ENCODE measurements at places on chromosomes 6 and 20. TPM values are rescaled to one million over a fixed set of nuclear protein-coding genes. Genes with fewer than 3 reads are reported as not detected.

DNA sequence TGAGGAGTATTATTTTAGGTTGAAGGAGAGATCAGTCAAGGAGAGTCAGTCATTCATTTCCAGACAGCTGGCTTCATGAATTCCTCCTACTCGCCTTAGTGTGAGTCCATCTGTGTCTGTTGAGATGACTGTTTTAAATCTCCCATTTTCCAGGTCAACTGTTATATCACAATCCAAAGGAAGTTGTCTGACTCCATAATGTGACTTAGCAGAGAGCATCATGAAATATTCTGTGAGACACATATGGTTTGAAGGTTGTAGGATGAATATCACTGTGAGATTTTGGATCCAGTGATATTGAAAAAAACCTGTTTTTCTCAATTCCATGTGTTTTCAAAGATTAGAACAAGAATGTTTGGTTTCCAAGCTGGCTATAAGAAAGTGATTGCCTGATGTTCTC is 530.2 kb upstream of the MAN1A1 start:
- DNase-seq = no peak

- DNase-seq = no peak
Observed at GRCh38 chr20:54985091-54985490, 509.7 kb downstream of the DOK5 start.

GRCh38 chr20:48682529-48683363 is 145.1 kb downstream of the PREX1 start:
- DNase-seq = peak; percentile 81

DNA sequence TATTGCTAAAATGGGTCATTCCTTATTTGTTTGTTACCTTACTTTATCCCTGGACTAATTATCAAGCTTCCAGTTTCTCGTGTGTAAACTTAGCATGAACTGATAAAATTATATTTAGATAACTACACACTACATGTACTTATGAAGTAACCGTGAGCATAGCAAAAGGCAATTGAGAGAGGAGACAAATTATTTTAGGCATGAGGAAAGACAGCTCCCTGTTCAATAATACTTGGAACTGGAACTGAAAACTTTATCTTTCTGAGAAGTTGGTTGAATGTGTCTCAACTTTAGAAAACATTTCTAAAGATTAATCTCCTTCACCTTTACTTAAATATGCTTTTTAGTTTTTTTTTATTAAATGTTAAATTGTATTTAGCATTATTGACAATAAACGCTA is 11.4 kb downstream of the CRISP3 start:
- no peak for DNase-seq

DNA sequence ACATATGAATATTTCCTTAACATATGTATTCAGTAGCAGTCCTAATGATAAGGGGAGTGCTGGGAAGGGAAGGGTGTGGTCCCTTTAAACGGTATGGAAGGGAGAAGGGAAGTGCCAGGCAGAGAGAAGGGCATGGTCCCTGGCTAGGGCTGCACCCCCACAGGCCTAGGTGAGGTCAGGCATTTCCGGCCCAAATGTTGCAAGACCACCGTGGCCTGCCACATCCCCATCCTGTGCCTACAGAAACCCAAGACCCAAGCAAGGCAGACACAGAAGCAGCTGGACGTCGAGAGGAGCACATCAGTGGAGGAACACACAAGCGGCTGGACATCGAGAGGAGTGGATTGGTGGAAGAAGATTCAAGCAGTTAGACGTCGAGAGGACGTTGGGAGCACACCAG is 5.9 kb downstream of the RRAGD start:
- DNase-seq = no peak

DNA sequence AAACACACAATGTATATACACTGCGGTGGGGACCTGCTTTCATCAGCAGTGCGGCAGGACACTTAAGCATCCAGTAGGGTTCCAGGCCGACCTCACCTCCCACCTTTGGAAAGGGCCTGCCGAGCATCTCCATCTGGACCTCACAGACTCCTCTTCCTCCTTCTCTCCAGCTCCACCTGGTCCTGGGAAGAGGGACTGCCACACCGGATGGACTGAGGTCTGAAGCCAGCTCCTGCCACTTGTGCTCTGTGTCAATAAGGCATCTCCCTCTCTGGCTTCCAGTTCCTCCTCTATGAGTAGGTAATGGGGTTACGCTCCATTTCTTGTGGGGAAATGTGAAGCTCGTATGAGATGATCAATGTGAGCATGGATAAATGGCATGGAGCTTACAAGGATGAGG is 19.1 kb upstream of the NNAT start:
- DNase-seq = no peak

DNA sequence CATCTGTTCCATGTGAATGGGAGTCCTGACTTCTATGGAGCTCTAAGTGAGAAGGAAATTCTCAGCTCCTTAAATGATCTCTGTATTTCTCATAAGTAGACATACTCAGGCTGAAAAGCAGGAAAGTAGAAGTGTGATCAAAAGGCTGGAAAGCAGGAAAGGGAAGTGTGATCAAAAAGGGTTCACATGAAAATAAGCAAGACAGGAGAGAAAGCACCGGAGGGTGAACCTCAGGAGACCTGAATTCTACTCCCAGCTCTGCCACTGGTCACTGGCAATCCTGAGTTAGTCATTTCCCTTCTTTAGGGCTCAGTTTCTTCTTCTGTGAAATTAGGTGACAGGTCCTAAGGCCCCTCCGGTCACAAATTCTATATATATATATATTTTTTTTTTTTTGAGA is 55.5 kb upstream of the TRERF1 start:
- no peak for DNase-seq

DNA sequence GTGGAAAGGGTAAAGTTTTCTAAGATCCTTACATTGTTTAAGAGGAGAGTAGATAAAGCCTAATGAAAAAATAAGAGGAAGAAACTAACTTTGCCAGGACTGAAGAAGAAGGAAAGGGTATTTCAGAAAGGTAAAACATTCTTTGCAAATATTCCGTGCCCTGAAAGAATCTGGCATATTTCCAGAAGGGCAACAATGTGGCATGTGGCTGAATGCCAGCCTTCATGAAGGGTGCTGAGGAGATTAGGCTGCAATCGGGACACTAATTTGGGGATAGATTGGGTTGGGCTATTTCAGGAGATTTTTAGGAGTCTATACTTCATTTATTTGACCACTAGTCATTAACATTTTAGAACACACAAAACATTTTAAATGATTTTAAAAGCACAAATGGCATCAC is 16.2 kb upstream of the UFL1 start:
- DNase-seq = no peak

DNA sequence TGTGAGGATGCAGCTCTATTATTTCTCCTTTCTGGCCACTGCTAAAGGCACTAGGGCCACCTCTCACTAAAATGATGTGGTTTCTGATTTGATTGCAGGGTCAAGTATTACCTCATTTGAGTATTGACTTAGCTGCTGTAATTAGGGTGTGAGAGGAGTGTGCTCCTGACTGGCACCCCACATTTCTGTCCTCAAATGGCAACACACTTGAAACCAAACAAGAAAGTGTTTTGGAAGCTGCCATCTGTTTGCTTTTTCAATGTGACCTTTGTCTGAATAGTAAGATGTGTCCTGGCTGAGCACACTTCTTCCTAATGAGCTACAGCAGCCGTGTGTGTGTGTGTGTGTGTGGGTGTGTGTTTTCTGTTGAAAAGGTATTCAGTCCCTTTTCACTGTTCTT is 62.8 kb upstream of the SCP2D1 start:
- no peak for DNase-seq

DNA sequence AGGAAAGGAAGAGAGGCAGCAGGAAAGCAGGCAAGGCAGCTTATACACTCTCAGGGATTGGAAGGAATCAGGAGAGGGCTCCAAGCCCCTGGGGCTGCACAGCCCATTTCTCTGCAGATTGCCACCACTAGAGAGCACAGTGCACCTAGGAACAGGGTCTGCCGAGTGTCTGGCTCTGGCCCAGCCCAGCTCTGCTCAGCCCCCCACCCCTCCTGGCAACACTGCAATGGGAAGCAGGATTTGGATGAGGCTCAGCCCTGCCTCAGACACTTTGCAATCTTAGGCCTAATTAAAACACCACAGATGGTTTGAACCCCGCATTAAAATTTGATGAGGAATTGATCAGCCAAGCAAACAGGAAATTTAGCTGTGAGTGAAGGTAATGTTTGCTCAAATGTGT is 252.7 kb downstream of the DHX35 start:
- DNase-seq = no peak

GRCh38 chr6:125095580-125096301 is 57.8 kb upstream of the TPD52L1 start:
- DNase-seq = no peak

- DNase-seq = no peak
Observed at GRCh38 chr6:45686841-45687569, 309.3 kb upstream of the SUPT3H start.

GRCh38 chr6:149093643-149094042 is 223.9 kb upstream of the TAB2 start:
- DNase-seq = no peak

GRCh38 chr6:27871924-27872638 is 40.1 kb downstream of the OR2B2 start:
- DNase-seq = peak; percentile 96

DNA sequence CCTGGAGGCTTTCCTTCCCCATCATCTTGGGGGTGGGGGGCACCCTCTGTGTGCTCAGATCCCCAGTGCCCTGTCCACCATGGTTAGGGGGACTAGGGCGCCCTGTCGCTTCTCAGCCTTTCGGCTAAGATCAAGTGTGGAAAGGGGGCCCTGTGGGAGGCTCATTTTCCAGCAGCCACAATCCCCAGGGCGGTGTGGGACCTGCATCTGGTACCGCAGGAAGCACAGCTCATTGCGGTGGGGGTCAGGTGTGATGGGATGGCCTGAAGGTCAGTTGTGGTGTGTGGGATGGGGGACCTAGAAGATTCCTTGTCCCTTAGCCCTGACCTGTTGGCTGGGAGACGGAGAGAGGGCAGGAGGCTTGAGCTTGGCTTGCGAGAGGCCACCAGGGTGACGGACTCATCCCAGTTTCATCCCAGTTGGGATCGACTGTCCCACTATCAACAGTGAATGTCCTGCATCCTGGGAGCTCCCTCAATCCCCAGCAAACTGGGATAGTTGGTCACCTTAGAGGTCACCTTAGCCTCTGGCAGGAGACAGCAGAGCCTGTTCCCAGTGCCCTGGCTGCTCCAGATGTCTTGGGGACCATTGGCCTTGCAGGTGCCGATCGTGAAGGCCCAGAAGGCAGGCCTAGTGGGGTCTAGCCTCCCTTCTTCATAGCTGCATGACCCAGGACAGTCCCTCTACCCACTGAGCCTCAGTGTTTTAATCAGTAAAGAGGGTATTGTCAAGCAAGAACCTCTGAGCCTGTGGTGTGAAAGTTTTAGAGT is 64.5 kb upstream of the PMEPA1 start:
- DNase-seq = no peak

DNA sequence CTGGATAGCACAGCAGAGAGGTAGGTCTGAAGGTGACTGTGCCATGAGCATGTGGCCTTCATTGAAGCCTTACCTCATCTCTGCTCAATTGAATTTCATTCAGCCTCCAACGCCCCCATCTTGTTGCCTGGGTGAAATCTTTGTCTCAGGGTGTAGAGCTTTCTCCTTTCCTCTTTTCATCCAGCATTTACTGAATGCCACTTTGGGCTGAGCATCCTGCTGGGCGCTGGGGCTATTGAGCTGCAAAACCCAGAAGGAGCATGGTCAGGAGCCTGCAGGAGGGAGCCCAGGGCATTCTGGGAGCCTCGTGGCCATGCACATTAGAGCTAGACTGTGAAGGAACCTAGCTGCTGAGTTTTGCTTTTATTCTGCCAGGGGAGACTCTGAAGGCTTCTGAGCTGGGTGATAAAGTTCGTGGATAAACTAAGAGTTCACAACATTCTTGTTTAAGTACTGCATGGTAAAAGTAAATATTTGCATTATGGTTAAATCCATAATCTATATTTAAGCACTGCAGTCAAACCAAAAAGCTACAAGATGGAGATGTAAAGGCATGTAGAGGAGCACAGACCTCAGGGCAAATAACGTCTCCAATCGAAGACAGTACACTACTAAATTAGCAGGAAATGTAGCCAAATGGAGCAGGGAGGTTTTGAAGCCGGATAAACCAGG is 13.2 kb upstream of the ASXL1 start:
- no peak for DNase-seq

- no peak for DNase-seq
Observed at GRCh38 chr6:13593103-13593502, 18.7 kb downstream of the SIRT5 start.

DNA sequence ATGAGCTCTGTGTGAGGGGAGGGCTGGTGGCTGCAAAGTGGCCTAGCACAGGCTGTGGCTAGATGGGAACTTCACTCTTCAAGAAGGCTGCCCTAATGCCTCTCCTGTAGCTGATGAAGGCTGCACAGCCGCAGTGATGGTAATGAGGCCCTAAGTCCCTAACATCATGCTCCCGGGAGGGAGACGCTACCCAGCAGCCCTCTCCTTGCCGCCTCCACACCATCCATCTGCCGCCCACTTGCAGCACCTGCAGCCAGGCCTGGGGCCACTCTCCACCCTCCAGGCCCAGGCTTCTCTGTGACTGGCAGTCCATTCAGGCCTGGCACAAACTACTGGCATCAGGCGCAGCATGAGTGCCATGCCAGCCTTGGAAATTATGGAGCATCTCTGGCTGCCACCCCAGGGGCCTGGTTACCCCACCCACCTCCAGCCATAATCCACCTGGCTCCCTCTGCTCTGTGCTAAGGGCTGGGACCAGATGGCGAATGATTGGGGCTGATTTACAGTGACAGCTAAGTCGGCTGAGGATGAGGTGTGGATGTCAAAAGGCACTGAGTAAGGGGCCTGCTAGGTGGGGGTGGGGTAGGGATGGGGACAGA is 284.2 kb downstream of the LRFN2 start:
- no peak for DNase-seq

- DNase-seq = no peak
Observed at GRCh38 chr6:77447254-77447653, 16.0 kb downstream of the HTR1B start.

GRCh38 chr20:58441723-58442122 is 52.7 kb downstream of the VAPB start:
- no peak for DNase-seq

- DNase-seq = no peak
Observed at GRCh38 chr6:87807475-87807874, 105.4 kb upstream of the AKIRIN2 start.

GRCh38 chr6:135012349-135012748 is 42.3 kb downstream of the HBS1L start:
- DNase-seq = no peak

- no peak for DNase-seq
Observed at GRCh38 chr6:9711365-9711764, 703.5 kb downstream of the TFAP2A start.

CRIP3 gene
- polyA plus RNA-seq = 2.1 TPM

FOXA2 gene
- not detected for polyA plus RNA-seq

VSTM2L gene
- polyA plus RNA-seq = 1.7 TPM

RAET1G gene
- polyA plus RNA-seq = 0.54 TPM

BTNL2 gene
- polyA plus RNA-seq = 0.28 TPM

FAM184A gene
- polyA plus RNA-seq = 10.2 TPM

CSNK2A1 gene
- polyA plus RNA-seq = 111 TPM

MEP1A gene
- polyA plus RNA-seq = not detected

SPDEF gene
- not detected for polyA plus RNA-seq

ATP6V1G2 gene
- 4.2 TPM for polyA plus RNA-seq

TRIM15 gene
- not detected for polyA plus RNA-seq

IL17A gene
- polyA plus RNA-seq = not detected

TBX18 gene
- polyA plus RNA-seq = 21.5 TPM

KIF16B gene
- 35.1 TPM for polyA plus RNA-seq
